SK-N-SH (cell line): ENCODE measurements at places on chromosomes 2 and 18.

GRCh38 chr2:111135910-111136297 is 15.2 kb downstream of the BCL2L11 start:
- DNase-seq, result no peak

DNA sequence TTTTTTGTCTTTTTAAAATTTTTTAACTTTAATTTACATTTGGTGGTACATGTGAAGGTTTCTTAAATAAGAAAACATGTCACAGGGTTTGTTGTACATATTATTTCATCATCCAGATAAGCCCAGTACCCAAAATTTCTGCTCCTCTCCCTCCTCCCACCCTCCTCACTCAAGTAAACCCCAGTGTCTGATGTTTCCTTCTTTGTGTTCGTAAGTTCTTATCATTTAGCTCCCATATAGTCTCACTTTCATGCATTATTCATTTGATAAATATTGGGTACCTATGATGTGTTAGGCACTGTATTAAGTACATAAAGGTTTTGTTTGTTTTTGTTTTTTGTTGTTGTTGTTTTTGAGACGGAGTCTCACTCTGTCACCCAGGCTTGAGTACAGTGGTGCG is 5.7 kb upstream of the TGIF1 start:
- DNase-seq, result no peak

DNA sequence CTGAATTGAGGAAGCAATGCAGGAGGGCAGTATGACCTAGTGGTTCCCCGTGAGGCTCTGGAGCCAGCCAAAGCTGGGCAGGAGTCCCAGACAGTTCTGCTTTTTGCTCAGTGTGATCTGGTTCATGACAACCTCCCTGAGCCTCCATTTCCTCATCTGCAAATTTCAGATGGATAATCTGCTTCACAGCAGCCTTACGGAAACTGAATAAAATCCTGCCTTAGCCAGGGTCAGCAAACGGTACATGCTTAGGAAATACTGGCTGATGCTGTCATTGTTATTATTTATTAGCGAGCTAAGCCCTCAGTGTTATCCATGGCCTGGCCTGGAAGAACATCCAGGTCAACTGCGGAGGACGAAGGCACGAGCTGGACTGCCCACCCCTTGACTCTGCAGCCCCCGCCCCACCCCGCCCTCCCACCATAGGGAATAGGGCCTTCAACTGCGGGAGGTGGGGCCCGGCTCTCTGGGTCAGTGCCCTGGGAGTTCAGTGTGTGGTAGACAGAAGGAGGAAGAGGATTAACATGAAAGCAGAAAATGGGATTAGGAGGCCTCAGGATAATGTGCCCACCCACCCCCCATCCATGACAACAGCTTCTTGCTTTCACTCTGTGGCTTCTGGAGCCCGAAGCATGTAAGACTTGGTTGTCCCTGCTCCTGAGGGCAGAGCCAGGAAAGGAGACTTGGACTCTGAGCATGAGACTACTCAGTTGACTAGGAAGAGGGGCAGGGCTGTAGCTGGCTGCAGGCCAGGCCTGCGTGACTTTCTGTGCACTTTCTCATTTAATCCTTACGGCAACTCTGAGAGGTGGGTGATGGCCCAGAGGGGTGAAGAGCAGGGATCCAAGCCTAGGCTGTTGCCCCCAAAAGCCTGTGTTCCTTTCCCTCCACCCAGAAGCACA is 13.1 kb downstream of the PKDCC start:
- DNase-seq, result no peak

- DNase-seq, result no peak
These were observed 1188.4 kb upstream of the NXPH2 start for GRCh38 chr2:139968588-139968987.

- DNase-seq, result no peak
These were observed 152.2 kb upstream of the THSD7B start for GRCh38 chr2:136613096-136613495.
